Activated CD8-positive, alpha-beta memory T cell treated with anti-CD3 and anti-CD28 coated beads for 36 hours (primary cell): ENCODE measurements at places on chromosomes 5 and 9. TPM values are rescaled to one million over a fixed set of nuclear protein-coding genes. Genes with fewer than 3 reads are reported as not detected.

PCDHGA10 gene
- 0.08 TPM for total RNA-seq

STXBP1 gene
- 22.8 TPM for total RNA-seq

CCDC192 gene
- not detected for total RNA-seq

ZNF366 gene
- total RNA-seq = not detected

GLDC gene
- 3.1 TPM for total RNA-seq

PCDHB5 gene
- not detected for total RNA-seq

WNK2 gene
- 0.31 TPM for total RNA-seq

CCL27 gene
- total RNA-seq = 0.29 TPM

C9orf153 gene
- total RNA-seq = not detected

MSX2 gene
- not detected for total RNA-seq

MARCOL gene
- total RNA-seq = not detected
